MV-4-11 (cell line): ENCODE measurements at places on chromosomes 6 and 20.

GRCh38 chr6:160355001-160355400, 6.8 kb downstream of the SLC22A3 start:
- no peak for DNase-seq

- peak; percentile 64 for DNase-seq
These were observed 6.6 kb downstream of the TRIM15 start for GRCh38 chr6:30169658-30170614.

DNA sequence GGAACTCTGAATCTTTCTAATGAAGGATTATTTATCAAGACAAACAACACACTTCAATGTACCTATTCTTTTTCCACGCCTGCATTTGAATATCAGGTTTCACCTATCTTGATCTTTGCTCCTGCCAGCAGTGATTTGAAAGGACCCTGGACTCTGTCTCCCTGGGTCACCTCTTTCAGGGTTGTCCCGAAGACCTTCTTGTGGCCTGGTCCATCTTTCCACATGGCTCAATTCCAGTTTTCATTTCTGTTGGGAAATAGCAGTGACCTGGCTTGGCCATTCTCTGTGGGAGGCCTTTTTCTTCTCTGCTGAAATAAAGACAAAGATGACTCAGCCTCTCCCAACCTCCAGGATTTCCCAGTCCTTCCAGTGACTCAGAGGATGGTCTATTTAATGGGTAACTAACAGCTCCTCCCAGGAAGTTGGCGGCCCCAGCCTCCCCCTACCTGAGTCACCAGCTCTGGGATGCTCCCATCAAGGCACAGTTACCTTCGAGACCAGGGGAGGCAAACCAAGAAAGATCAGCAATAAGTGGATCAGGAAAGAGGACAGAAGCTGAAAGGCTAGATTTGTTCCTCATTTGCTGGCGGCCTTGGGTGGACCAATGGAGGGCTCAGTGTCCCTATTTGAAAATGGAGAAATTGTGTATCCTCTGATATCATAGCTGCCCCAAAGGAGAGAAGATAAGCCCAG, 120.2 kb upstream of the RNF24 start:
- DNase-seq, result peak; percentile 23

DNA sequence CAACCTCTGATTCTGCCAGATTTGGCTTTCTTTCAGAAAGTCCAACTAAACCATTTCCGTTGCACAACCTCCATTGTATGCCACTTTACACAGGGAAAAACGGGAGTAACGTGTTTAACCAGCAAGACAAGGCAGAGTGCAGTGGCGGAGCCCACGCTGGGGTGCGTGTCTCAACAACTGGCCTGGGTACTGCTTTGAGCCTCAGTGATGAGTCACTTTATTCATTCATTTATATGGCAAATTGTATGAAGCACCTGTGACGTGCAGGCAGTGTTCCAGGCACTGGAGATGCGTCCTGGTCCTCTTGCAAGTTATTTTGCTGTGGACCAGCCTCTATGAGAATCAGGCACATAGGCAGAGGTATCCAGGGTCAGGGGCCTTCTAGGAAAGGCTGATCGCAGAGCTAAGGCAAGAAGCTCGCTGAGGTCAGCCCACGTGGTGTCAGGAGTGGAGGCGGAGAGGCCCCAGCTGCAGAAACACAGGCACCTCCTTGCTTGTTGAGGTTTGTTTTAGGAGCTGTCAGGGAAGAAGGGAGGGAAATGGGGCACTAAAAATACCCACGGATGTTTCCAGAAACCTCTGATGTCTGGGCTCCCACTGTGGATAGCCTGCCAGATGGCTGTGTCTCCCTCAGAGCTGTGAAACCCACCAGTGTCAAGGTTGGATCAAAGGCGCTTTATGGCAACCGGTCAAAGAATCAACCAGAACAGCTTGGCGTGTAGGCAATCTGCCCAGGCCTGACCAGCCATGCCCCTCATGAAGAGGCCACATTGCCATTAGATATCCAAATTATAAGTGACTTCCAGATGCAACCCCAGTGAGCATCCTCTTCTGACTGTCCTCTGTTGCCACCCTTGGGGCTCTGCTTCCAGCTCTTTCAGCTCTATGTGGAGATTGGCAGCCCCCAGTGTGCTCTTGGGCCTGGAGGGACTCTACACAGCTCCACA, 157.2 kb downstream of the CD83 start:
- no peak for DNase-seq
